HFF-Myc (cell line): ENCODE measurements at places on chromosomes 7 and 10.

DNA sequence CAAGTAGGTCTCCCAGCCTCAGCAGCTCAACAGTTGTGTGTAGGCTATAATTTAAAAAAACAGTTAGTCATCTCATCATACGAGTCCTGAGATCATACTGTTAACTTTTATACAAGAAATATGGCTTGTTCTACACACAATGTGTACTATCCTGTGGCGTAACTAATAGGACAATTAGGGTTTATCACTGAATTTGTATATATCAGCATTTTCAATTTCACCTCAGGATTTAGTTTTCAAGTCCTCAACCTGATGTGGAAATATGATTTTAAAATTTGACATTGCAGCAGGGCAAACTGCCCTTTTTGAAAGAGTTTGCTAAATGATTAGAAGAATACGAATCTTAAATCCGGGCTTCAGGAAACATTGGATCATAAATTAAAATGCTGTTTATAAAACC, 237.2 kb upstream of the CTBP2 start:
- DNase-seq = no peak

DNA sequence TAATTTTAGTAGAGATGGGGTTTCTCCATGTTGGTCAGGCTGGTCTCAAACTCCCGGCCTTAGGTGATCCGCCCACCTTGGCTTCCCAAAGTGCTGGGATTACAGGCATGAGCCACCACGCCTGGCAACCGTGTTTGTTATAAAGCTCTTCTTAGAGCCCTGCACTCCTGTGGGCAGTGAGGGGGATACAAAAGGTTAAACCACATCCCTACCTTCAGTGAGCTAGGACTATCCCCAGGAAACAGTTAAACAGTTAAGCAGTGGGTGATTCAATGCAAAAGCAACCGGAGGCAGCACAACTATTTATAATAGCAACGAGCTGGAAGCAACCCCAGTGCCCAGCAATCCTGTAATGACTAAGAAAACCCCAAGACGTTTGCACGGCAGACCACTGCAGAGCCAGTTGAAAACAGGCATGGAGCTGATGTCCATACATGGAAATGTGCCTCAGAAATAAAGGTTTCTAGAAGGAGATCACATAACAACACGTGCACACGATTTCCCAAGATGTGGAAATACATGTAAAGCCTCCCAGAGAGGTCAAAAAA, 107.2 kb upstream of the LYZL2 start:
- peak; percentile 99 for DNase-seq

- DNase-seq = no peak
Measured at GRCh38 chr7:12222889-12223579, 11.9 kb downstream of the TMEM106B start.

DNA sequence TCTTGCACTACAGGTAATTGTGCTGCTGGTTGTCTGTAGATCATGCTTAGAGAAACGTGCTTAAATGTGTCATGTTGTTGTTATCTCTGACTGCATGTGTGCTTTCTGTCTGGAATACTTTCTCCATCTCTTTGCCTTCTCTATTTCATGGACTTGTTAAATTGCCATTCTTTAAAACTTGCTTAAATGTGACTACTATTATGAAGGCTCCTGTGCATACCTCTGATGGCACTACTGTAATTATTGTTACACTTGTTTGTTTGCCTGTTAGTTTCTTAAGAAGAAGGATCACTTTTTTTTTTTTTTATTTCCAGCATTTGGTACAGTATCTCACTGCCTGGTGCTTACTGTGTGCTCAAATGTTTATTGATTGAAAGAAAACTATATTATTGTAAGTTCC, 41.6 kb downstream of the KMT2E start:
- no peak for DNase-seq

DNA sequence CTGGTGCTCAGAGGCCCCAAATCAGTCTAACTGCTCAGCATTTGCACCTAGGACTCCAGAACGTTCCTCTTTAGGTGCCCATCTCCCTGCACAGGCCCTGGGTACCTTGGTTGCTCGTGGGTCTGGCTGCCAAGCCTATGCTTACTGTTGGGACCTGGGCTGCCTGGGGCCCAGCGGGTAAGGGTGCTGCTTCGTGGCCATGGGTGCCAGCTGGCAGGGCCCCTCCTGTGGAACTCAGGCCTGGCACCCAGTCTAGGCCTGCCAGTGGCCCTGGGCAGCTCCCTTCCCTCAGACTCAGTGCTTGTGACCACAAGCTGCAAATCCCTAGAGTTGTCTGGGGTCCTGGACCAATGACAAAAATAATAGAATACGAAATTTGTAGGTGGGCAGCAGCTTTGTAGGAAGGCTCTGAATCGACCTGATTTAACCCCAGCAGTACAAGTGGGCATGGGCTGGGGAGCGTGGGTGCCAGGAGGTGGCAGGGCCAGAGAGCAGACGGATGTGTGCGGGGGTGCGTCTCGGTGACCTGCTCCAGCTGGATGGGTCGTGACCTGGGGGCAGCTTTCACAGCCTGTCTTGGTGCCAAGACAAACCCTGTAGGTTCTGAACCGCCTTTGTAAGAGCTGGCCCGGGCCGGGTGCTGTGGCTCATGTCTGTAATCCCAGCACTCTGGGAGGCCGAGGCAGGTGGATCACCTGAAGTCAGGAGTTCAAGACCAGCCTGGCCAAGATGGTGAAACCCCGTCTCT, 69.7 kb downstream of the MKI67 start:
- no peak for DNase-seq

DNA sequence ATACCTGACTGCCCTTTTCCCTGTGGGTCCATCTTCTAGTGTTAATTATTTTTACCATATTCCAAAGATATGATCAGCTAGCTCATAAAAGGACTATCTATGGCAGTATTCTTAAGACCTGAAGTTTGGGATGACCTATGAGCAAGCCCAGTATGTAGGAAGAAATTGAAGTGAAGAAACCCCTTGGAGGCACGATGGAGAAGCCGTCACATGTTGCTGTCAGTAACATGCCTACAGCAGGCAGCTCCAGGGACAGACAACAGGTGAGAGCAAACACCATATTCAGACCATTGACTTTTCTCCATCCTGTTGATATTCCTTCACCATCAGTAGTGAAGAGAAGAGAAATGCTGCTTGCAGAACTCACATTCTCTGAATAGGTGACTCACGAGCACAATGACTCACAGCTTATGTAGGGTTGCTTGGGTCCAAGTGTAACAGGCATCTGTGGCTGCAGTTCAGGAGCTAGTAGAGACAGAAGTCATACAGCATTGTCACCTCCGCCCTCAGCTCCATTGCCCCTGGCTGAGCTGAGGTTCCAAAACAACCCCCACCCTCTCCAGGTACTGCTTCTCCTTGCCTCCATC, 8.4 kb upstream of the LYZL2 start:
- DNase-seq = peak; percentile 86

GRCh38 chr7:157430721-157431120, 93.9 kb downstream of the DNAJB6 start:
- DNase-seq = no peak

DNA sequence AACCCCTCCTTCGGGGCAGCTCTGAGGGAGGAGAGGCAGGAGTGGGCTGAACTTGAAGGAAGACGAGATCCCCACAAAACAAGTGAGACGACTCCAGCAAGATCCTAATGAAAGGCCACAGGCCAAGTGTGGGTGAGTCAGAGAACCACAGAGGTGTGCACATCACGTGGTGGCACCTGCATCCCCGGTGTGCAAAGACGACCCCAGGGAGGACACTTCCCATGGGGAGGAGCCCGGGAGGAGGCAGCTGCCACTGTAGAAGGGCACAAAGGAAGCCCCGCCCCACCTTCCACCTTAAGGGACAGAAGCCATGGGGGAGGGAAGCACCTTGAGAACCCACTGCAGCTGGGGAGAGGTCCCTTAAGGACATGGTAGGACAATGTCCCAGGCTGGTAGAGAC, 45.7 kb downstream of the ESYT2 start:
- DNase-seq = no peak

DNA sequence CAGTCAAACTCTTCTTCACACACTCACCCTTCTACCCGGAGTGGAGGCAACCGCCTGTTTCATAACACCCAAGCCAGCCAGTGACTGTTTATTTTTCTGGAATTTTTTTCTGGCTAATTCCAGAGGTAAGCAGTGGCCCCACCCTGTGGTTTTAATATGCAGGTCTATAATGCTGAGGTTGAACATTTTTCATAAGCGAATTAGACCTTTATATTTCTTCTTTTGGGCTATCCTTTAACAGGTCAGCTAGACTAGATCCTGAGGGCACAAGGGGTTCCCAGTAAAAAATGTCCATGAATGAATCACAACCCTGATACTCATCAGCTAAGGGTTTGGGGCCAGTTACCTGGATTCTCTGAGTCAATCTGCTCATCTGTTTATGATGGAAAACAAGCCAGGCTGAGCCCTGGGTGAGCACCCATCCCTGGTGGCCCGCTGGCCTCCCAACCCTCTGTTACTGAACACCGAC, 76.2 kb downstream of the GRB10 start:
- no peak for DNase-seq

DNA sequence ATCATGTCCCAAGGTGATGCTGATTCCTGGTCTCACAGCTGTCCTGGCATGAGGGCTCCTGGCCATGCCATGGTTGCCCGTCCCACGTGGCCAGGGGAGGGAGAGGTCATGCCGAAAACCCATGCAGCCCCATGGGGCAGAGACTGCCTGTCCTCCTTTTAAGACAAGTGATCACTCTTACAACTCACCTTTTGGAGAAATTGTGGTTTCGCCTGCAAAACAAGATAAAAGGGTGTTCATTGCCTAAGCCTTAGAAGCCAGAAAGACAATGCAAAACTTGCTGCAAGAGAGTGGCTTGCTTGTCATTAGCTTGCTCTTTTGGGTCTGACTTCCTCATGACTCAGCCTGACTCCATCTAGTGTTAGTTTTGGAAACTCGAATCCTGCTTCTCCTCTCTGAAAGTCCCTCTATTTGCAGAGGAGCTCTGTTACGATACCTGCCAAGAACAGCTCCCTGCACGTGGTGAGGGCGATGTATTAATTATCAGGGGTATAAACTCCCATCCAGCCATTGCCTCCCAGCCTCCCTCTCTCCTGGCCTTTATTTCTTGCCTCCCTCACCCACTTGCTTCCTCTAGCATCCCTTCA, 26.7 kb downstream of the TMEM273 start:
- DNase-seq = no peak

GRCh38 chr10:118990326-118990725, 39.2 kb upstream of the NANOS1 start:
- DNase-seq = no peak

- no peak for DNase-seq
Measured at GRCh38 chr10:15859509-15859905, 800 bp downstream of the MINDY3 start.

GRCh38 chr7:13042605-13043236, 355.3 kb downstream of the ARL4A start:
- no peak for DNase-seq

- DNase-seq = no peak
Measured at GRCh38 chr10:22503315-22504088, 158.2 kb downstream of the SPAG6 start.

DNA sequence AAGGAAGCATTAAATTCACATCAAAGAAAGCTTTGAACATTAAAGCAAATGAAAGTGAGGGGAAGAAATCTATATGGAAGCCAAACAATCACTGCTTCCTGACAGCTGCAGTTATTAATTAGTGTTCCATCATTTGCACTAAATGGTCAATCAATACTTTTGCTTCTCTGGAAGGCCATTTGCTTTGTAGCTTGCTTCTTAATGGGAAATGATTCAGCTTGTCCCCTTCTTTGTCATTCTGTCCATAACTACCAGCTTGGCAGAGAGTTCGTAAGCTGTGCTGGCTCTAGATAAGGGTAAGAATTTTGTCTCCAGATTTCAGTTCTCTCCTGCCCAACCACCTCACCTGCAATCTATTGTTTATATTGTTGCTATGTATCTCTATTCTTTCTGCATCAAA, 596.6 kb downstream of the CNTNAP2 start:
- no peak for DNase-seq
